ENCODE measurements at places on chromosomes 3 and 15.
A peak's percentile ranks its signal among the peaks of the same experiment; 100 is the strongest.

- DNase-seq = no peak
These were observed 769.4 kb upstream of the GOLIM4 start for GRCh38 chr3:168865022-168865551.

DNA sequence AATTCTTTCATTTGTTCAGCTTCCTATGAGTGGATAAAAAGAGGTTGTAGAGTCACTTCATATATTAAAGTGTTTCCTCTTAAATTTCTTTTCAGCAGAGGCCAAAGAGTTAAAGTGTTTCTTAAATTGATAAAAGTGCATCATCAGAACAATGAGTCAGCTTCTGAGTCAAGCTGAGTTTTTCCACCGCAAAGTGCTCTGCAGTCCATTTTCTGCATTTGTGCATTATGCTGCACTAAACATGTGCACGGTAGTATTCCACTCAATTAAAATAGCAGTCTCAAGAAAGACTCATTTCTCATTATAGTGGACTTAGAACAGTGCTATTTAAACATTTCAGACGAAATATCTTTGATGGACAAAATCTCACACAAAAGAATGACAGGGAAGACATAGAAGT is 152.0 kb downstream of the ZBBX start:
- DNase-seq = no peak

DNA sequence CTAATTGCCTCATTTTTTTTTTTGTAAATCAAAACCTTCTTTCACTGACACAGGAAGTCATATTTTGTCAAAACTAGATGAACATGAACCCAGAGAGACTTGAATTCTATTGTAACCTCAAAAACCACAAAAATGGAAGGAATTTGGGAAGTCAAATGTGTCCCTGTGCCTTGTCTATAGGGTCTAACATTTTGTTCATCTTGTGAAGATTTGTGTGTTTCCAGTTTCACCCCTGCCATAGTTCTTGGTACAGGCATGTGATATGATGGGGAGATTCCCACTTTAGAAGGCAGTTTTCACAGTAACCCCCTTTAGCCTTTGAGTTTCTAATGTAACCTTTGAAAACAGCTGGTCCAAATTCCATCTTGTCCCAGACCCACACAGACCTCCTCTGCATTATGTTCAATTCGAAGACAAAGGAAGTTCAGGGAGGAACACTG is 318.5 kb upstream of the ADAMTS9 start:
- DNase-seq = no peak

GRCh38 chr15:27097506-27097905 is 126.5 kb downstream of the GABRG3 start:
- no peak for DNase-seq

- DNase-seq = no peak
These were observed 108.4 kb upstream of the RASGRP1 start for GRCh38 chr15:38672814-38673670.

DNA sequence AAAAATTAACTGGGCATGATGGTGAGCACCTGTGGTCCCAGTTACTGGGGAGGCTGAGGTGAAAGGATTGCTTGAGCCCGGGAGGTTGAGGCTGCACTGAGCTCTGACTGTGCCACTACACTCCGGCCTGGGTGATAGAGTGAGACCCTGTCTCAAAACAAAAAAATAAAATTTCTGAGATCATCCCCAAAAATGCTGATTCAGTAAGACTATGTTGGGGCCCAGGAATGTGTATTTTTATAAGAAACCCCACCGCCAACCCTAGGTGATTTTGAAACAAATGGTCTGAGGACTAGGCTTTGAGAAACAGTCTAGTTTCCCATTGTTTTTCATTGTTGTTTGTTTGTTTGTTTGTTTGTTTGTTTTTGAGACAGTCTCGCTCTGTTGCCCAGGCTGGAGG is 4.1 kb downstream of the SLC27A2 start:
- DNase-seq = no peak

GRCh38 chr15:65828585-65828984 is 36.5 kb upstream of the DENND4A start:
- no peak for DNase-seq

DNA sequence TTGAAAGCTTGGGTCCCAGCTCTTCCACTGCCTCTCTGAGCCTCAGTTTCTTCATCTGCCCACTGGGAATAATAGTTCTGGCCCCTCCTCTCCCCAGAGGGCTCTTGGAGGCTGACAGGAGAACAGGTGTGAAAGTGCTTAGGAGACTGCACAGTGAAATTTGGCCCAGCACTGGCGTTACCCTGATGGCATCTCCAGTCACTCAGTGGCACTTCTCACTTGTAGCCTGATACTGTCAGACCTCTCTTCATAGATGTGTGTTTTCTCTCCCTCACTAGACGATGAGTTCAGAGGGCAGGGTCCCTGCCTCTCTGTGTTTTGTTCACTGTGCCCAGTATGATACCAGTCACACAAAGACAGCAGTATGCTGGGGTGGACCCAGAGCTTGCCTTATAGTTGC is 22.2 kb upstream of the IGDCC3 start:
- DNase-seq = no peak

DNA sequence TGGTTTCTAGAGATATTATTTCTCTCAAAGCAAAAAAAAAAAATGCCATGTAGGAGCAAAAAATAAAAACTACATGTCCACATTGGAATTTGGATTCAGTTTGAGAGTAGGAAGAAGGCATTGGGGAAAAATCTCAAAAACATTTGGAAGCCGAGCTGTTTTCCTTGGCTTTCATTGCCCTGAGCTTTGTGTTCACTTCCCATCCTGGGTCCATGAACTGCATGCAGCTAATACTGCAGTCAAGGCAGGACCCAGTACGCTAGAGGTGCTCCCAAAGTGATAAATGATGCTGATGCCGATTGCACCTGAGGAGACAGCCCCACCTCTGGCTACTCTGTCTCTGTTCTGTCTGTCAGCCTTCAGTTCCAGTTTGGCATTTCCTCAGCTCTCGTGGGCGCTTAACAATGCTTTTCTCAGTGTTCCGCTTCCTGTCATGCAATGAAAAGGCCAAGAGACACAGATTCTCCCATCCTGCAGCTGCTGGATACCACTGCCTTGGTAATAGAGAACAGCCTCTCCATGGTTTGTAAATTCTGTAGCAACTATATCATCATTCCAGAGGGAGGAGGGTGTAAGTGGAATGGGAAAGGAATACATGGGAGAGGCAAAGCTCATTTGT is 181.8 kb downstream of the RYR3 start:
- DNase-seq = no peak

- peak; percentile 80 for DNase-seq
These were observed 3.9 kb upstream of the BNC1 start for GRCh38 chr15:83288381-83288801.

DNA sequence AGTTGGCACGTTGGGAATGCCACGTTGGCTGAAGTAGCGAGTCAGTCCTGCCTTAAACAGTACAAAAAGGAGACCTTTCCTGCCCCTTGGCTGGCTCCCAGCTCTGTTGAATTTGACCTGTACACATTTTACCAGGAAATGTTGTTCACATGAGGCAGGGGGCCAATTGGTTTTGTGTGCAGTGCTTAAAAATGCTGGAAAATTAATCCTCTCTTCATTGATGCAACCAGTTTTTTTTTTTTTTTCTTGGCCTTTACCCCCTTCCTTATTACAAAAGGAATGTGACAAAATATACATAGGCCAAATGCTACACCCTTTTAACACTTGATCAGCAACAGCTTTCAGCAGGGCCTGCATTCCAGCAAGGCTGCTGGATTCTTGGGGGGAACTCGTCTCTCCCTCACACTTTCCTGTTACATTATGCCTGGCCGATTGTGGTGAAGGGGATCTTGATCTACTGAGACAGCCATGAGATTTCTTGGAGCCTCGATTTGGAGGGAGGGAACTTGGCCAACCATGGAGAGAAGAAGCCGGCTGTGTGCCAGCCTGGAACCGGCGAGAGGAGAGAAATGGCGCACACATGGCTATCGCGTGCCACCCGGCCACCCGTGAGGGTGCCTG is 93.1 kb downstream of the DNASE1L3 start:
- DNase-seq = no peak

- DNase-seq = peak; percentile 64
These were observed 31.1 kb upstream of the INSYN1 start for GRCh38 chr15:73784291-73784690.

DNA sequence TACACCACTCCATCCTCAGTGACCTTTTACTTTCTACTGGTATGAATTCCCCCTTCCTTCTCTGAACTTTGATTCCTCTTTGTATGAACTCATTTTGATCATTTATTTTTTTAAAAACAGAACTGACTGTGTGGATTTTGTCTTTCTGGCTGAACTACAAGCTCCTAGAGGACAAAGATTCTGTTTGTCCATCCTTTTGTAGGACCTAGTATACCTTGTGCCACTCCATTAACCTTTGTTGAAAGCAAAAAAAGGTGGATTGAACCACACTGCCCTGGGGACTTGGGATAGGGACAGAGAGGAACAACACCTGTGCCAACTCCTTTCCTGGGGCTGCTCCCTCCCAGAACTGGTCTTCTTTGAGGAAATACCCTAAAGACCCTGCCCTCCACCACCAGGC is 23.6 kb downstream of the FSTL1 start:
- DNase-seq = no peak

GRCh38 chr3:176951144-176951543 is 246.1 kb downstream of the TBL1XR1 start:
- no peak for DNase-seq

DNA sequence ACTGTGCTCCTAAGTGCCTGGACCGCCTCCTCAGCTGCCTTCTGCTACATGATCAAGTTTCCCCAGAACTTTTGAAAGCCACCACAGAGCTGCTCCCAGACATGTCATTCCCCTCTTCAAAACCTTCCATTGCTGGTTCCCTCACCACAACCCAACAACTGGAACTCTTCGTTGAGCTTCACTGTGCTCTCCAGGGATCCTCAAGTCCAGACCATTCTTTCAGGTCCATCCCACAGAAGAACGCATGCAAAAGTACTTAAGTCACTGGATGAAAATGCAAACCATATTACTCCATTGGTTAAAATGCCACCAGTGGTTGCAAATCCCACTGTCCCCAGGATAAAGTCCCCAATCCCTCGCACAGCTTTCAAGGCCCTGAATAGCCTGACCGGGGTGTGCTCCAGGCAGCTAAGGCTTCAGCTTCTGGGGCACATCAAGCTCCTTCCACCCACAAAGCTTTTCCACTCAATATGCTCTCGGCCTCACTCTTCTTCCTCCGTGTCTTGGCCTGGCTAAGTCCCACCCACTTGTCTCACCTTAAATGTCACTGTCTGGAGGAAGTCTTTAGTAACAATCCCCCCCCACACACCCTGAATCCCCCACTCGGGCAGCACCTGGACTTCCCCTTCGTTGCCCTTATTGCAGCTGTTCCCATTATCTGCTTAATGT is 84.8 kb downstream of the XXYLT1 start:
- DNase-seq = no peak

DNA sequence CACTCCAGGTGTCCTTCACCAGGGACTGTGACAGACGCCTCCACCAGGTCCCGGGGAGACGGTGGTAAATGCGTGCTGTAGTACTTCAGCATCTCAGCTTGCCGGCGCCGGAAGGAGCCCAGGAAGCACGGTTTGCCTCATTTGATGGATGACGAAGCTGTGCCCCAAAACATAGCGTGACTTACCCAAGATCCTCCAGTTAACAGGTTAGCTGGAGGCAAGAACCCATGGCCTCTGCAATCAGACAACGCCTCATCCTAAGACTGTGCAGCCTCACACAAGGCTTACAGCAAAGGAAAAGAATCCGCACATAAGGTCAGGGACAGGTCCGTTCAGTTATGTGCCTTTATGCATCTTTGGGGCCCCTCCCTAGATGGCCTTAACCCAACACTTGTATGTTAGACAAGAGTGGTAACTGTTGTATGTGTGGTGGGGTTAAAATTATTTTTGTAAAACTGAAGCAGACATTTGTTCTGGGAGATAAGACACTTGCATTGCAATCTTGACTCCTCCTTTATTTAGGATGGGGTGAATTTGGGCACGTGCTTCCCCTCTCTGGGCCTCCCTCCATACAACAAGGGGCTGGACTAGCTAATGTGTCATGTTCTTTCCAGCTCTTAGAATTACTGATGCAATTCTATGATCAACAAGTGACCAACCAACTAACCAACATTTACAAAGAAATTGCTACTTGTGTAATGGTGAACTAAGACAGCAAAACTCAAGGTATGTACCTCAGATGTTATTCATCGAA is 39.4 kb downstream of the VGLL4 start:
- DNase-seq = no peak

- DNase-seq = no peak
These were observed 10.6 kb upstream of the CCDC80 start for GRCh38 chr3:112651516-112651915.

GRCh38 chr15:66019368-66019767 is 150.1 kb downstream of the RAB11A start:
- DNase-seq = peak; percentile 57

GRCh38 chr3:54188176-54188791 is 65.9 kb downstream of the CACNA2D3 start:
- peak; percentile 62 for DNase-seq

- peak; percentile 80 for DNase-seq
These were observed 34.1 kb downstream of the ZNF710 start for GRCh38 chr15:90035095-90035839.

GRCh38 chr3:127734754-127735473 is 62.2 kb downstream of the ABTB1 start:
- peak; percentile 46 for DNase-seq

- DNase-seq = no peak
These were observed 190.7 kb downstream of the ZIC4 start for GRCh38 chr3:147215660-147216059.

DNA sequence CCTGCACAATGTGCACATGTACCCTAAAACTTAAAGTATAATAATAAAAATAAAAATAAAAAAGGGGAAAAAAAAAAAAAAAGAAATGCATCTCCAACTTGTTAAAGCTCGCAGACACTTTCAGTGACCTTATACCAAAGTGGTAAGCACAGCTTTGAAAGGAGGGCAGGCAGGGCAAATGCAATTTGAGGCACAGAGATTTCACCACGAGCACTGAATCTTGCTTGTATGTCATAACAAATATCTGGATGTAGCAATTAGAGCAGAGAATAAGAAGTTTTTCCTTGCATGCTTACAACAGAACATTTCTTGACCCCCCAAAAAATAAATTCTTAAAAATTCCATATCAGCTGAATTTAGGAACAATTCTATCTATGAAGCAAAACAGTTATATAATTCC is 66.5 kb downstream of the FBN1 start:
- no peak for DNase-seq

- no peak for DNase-seq
These were observed 24.2 kb upstream of the NEO1 start for GRCh38 chr15:73028031-73028430.

GRCh38 chr3:36257158-36257852 is 123.0 kb upstream of the STAC start:
- no peak for DNase-seq

GRCh38 chr3:116927918-116928317 is 218.3 kb downstream of the TUSC7 start:
- peak; percentile 21 for DNase-seq

DNA sequence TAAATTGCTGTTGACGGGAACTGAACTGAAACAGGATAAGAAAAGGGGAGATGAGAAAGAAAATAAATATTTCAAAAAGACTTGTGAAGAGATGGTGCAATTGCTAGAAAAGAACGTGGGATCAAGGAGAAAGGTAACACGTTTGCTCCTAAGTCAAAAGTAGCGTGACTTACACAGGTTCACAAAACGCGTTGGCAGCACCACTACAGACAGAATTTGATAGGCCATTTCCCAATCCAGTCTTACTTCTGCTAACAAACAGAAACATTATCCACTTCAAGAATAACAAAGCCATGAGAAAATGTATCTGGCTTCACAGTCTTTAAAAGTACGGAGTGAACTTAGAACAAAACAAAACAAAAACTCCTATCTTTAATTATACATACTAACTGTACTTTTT is 75.5 kb downstream of the DPH6 start:
- DNase-seq = no peak

Data from ELF-1 (cell line).